ENCODE measurements at places on chromosomes 12 and 14. TPM values are rescaled to one million over a fixed set of nuclear protein-coding genes. Genes with fewer than 3 reads are reported as not detected.

KRT2 gene
- total RNA-seq: not detected

- DNase-seq: no peak
These were observed 2.8 kb downstream of the MED21 start for GRCh38 chr12:27025116-27025515.

DNA sequence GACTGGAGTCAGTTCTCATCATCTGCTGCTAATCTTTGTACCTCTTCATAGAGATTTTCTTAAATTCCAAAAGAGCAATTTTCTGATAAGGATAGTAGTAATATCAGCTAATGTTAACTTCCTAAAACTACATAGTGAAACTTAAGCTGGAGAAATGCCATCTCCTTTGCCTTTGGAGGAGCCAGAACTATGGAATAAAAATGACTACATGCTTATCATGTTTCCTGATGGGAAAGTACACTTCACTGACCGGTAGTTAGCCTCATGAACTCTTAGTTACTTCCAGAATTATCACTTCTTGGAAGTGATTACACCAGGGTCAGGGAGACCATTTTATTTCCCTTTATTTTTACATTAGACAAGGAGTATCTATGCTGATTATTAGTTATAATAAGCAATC, 1222.1 kb upstream of the TMEM132C start:
- DNase-seq: peak; percentile 50

- no peak for DNase-seq
These were observed 89.2 kb downstream of the DICER1 start for GRCh38 chr14:95068080-95068479.

GRCh38 chr12:104577581-104577981, 120.8 kb downstream of the CHST11 start:
- DNase-seq: no peak

TAS2R19 gene
- 25.0 TPM for total RNA-seq

- DNase-seq: no peak
These were observed 545.7 kb downstream of the AACS start for GRCh38 chr12:125610971-125611370.

Measured in lung (tissue), 17 donors.